ENCODE measurements at places on chromosomes 6 and 20.

- DNase-seq, result no peak
These were observed 23.9 kb upstream of the PRSS35 start for GRCh38 chr6:83488448-83488847.

DNA sequence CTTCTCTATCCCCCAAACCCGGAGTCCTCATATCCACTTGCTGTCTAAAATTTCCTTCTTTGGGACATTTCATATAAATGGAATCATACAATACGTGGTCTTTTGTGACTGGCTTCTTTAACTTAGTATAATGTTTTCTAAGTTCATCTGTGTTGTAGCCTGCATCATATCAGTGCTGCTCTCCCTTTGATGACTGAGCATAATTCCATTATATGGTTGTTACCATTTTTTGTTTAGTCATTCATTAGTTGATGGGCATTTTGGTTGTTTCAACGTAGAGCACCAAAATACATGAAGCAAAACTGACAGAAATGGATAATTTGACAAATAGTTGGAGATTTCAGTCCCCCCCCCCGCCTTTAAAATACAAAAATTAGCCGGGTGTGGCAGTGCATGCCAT lies 71.5 kb downstream of the ZFAND3 start:
- DNase-seq, result no peak

DNA sequence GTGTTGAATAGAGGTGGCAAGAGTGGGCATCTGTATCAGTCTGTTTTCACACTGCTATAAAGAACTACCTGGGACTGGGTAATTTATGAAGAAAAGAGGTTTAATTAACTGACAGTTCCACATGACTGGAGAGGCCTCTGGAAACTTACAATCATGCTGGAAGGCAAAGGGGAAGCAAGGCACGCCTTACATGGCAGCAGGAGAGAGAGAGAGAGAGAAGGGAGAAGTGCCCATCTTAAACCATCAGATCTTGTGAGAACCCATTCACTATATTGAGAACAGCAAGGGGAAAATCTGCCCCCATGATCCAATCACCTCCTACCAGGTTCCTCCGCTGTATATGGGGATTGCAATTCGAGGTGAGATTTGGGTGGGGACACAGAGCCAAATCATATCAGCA lies 18.6 kb upstream of the PPP1R14C start:
- no peak for DNase-seq

DNA sequence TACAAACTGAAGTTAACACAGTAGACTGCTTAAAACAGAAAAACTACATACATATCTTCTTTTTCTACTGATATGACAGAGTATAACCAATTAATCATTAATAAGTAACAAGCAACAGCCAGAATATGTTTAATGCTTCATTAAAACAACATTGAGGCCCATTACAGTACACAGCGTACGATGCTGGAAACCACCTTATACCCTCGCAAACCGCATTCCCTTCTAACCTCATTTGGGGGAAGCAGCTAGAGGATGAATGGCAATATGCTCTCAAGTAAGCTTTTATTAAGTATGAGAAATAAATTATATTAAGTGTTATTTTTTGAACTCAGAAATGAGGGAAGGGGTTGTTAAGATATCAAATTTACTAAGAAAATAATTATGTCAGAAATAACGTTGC lies 142.4 kb downstream of the GMDS start:
- no peak for DNase-seq

GRCh38 chr6:109671733-109672132 lies 19.3 kb downstream of the AK9 start:
- DNase-seq, result no peak

DNA sequence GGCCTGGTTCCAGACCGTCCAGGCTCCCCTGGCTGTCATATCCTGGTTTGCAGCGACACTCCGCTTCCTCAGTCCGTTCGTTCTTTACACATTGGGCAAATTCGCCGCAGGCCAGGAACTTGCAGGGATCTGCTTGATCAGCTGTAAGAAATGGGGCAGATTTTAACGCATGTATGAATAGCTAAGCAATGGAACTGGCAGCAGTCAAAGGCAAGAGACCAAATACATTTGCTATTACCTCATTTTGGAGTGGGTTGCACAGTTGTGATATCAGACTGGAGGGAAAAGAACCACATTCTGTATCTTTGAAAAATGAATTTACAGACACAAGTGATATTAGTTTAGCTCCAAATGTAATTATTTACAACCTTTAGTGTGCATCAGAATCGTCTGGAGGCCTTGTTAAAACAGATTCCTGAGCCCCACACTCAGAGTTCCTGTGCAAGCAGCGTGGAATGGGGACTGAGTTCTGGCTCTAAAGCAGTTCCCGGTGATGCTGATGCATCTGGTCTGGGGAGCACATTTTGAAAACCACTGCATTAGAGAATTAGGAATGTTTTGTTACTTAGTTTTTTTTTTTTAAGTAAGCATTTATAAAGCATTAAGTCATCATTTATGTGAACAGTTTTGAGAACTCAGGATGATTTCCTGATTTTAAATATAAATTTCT lies 141.3 kb downstream of the IMPG1 start:
- no peak for DNase-seq

DNA sequence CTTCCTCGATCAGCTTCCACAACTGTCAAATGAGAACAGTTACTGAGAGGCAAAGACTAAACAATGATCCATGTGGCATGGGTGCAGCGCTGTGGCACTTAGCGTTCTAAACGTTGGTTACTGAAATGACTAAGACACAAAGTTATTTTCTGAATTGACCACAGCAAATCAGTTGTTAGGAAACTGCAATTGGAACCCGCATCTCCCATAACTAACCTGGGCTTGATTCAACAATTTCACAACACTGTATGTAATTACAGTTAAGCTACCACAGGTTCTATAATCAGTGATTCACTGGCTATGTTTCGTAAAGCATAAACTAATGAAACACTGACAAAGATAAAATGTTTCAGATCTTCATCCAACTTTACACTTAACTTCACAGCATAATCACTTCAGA lies 12.5 kb downstream of the WDR27 start:
- no peak for DNase-seq

DNA sequence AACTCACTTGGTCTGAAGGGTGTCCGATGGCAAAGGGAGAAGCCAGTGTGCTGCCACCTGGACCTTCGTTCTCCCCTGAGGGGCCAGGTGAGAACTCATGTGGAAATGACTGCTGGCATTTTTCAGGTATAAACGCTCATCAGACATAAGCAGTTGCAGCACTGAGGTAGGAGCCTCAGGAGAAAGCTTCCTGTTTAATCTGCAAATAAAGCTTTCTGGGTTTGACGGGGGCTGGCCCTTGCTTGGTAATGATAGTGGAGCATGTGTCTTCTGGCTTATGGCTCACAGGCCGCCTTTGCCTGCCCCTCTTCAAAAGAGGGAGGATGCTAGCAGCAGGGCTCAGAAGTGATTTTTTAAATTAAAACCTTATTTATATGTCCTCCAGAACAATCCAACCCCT lies 122.1 kb upstream of the SLC24A3 start:
- no peak for DNase-seq

DNA sequence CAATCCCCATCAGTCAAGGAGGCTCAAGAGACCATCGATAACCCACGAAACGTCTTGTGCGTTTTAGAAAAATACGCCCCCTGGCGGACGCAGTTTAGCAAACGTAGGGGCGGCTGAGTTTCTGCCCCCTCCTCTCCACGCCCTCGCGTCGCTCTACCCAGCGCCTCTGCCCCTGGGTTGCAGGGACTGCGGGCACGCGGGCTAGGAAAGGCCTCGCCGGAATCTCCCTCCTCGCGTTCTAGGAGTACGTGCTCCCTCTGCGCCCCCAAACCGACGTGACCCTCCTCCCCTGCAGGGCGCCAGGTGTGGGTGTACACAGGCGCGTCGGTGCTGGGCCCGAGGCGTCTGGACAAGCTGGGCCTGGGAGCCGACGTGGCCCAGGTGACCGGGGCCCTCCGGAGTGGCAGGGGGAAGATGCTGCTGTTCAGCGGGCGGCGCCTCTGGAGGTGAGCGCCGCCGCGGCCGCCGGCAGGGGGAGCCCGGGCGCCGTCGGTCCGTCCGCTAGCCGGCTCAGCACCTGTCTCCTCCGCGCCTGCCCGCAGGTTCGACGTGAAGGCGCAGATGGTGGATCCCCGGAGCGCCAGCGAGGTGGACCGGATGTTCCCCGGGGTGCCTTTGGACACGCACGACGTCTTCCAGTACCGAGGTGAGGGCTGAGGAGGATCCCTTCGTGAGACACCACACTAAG lies 5.3 kb downstream of the MMP9 start:
- peak; percentile 74 for DNase-seq

- no peak for DNase-seq
These were observed 78.0 kb downstream of the RWDD2A start for GRCh38 chr6:83270971-83271719.

DNA sequence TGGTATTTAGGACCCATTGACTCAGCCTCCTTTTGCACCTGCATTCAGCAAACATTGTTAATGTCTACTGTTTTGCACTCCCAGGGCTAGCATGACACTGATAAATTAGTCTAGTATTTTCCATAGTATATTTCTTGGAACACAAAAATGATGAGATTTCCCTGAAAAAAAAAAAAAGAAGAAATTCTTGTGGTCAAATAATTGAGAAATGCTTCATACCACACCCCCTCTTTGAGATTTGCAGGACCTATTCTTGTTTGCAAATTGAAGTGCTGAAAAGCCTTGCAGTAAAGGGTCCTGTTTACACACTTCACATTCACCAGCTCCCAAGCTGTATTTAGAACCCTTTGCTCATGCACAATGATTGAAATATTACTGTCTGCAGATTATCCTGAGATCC lies 36.3 kb upstream of the CLIC5 start:
- DNase-seq, result no peak

GRCh38 chr20:61819574-61819846 lies 246.2 kb downstream of the TAF4 start:
- no peak for DNase-seq

- no peak for DNase-seq
These were observed 60.4 kb upstream of the AKAP12 start for GRCh38 chr6:151179321-151179720.

Measured in activated T-cell treated with anti-CD3 and anti-CD28 coated beads for 48 hours (primary cell).